Activated CD4-positive, alpha-beta T cell treated with anti-CD3 and anti-CD28 coated beads, Interleukin-2, amount 50 U/mL, for 4 hours (primary cell): ENCODE measurements at places on chromosomes 11 and 22.

DNA sequence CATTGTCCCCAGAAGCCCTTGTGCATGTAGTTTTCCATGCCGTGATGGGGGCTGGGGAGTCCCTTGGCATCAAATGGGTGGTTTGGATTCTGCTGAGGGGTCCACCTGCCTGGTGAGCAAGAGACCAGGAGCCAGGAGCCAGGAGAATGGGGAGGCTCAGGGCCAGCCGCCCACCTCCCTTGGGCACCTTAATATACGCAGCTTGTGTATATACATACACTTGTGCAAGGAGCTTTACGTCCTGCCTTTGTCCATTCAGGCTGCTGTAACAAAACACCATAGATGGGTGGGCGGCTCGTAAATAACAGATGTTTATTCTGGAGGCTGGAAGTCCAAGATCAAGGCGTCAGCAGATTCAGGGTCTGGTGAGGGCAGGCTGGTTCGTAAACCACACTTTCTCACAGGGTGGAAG is 62.5 kb downstream of the SMIM38 start:
- no peak for DNase-seq

- DNase-seq: no peak
These were observed 113.0 kb downstream of the ATXN10 start for GRCh38 chr22:45784357-45785277.

GRCh38 chr11:2329551-2329950 is 27.7 kb downstream of the TSPAN32 start:
- no peak for DNase-seq

- DNase-seq: no peak
These were observed 77.0 kb upstream of the DDI1 start for GRCh38 chr11:103959279-103959942.

GRCh38 chr22:43435851-43436811 is 24.3 kb downstream of the MPPED1 start:
- no peak for DNase-seq

DNA sequence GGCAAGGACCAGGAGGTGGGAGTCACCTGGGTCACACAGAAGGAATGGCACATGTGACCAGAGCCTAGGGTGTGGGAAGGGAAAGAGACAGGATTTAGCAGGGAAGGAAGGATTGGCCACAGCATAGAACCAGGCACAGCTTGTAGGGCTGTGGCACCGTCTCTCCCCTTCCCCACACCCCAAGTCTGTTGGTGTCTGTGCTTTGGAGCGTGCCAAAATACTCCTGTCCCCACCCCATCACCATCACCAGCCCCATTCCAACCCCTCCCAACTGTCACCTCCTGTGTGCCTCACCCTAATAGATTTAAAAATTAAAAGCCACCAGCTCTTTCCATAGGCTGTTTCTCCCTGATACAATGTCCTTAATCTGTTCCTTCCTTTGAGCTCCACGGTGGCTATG is 18.2 kb downstream of the SGSM1 start:
- no peak for DNase-seq

DNA sequence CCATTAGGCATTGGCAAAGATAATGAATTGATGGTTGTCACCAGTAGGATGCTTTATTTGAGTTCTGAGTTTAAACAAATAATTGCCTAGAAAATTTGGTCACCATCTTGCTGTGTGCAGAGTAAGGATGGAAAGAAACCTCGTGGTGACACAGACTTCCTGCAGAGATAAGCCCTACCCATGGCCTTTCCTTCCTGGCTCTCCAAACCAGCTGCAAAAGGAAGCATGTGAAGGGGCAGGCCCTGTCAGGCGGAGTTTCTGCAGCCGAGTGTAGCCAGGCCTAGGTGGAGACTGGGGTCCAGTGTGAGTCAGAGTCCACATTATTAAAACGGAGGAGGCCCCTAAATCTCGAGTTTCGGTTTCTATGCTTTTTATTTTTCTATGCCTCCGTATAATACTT is 83.1 kb upstream of the ADSL start:
- no peak for DNase-seq

DNA sequence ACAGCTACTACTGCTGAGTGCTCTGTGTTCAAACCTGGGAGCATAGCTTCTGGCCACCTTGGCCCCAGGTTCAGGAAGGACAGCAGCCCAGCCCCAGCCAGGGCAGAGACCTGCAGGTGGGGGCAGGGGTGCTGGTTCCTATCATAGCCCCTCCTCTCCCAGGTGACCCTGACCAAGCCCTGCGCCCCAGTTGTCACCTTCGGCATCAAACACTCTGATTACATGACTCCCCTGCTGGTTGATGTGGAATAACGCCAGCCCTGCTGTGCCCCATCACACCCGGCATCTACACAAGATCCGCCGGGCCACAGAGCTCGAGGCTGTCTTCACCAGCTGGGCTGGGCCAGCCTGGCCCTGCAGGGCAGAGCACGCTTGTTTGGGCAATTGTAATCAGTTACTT is 6.9 kb downstream of the SCGB1C1 start:
- no peak for DNase-seq

- no peak for DNase-seq
These were observed 7.3 kb downstream of the CABP7 start for GRCh38 chr22:29727131-29727523.

DNA sequence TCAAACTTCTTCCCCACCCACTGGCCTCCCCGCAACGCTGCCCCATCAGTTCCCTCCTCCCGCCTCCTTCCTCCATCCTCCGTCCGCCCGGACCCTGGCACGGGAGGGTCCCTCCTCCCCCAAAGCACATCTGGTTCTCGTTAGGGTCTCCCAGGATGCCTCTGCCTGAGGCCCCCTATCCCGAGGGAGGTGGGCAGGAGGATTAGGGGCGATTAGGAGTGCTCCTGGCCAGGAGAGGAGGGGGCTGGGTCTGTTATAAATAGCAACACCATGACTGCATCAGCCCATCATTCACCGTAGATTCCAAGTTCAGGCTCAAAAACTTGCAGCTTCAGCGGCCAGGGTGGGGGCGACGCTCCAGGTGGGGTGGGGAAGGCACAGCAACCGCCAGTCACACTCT is 10.4 kb downstream of the MYRF start:
- no peak for DNase-seq

DNA sequence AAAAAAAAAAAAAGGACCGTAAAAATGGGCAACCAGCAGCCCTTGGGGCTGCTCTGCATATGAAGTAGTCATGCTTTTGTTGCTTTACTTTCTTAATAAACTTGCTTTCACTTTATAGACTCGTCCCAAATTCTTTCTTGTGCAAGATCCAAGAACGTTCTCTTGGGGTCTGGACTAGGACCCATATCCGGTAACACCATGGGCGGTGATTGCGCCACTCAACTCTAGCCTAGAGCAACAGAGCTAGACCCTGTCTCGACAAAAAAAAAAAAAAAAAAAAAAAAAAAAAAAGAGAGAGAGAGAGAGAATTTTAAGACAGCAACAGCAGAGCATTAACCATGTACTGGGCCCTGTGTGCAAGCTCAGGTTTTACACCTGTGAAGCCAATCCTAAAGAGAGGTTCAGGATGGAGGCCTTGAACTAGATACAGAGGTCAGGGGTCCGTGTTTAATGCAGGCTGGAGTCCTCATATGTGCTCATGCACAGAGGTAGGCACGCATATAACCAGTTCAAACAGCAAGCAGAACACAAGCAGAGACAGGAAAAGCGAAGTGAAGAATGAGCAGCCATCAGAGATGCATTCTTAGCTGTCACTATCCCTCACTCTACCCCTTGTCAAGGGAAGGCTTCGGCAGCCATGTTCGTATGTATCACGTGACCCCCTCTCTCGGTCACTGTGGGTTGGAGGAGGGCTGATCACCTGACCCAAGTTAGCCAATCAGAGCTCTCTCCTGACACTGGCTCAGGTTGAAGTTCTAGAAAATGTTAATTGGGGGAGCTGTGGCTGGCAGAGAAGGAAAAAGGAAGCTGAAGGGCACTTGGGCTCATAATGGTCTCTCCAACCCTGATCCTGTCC is 16.7 kb upstream of the SYT12 start:
- no peak for DNase-seq

GRCh38 chr11:95699631-95700470 is 89.7 kb downstream of the FAM76B start:
- no peak for DNase-seq

DNA sequence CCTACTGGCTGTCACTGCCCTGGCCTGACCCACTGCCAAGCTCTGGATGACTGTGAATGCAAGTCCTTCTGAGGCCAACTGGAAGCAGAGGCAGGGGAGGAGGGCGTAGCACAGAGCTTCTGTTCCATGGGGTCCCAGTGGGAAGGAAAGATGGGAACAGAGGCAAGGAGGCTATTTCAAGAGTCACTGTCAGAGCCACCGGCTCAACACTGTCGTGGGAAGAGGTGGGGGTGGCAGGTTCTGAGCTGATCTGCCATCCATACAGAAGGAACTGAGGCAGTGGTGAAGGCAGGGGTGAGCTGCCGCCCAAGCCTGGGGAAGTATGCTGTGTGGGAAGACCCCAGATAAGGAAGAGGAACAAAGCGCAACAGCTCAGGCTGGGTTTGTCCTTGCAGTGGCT is 54.7 kb downstream of the SGSM3 start:
- DNase-seq: no peak

- DNase-seq: no peak
These were observed 20.4 kb downstream of the ZNRF3 start for GRCh38 chr22:28903729-28904128.

DNA sequence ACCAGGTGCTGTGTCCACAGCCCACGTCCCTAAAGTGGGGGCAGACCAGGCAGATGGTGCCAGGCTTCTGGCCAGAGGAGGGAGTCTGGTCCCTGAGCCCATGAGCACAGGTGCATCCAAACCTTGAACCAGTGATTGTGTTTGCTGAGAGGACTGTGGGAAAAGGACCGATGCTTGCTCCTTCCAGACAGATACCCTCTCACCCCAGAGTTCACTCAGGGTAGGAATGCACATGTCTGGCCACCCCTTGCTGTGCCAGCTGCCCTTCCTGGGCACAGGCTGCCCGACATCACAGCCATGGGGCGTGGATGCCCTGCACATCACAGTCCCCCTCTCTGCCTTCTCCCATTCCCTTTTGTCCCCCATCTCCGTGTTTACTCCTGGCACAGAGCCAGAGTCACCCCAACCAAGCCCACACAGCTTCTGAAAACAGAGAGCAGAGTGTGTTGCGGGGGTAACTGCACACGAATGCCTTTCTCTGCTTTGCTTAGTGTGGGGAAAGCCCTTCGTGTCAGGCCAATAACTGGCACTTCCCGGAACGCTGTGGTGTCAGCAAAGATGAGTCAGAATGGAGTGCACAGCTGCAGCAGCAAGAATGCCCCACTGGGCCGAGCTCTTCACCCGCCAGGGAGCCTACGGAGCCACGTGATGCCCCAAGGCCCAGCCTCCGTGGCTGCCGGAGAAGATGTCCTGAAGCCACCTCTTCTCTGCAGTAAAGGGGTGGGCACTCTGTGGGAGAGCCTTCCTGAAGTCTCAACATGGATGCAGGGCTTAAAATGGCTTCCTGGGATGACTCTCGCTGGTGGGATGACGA is 7.6 kb downstream of the CARS1 start:
- peak; percentile 64 for DNase-seq

DNA sequence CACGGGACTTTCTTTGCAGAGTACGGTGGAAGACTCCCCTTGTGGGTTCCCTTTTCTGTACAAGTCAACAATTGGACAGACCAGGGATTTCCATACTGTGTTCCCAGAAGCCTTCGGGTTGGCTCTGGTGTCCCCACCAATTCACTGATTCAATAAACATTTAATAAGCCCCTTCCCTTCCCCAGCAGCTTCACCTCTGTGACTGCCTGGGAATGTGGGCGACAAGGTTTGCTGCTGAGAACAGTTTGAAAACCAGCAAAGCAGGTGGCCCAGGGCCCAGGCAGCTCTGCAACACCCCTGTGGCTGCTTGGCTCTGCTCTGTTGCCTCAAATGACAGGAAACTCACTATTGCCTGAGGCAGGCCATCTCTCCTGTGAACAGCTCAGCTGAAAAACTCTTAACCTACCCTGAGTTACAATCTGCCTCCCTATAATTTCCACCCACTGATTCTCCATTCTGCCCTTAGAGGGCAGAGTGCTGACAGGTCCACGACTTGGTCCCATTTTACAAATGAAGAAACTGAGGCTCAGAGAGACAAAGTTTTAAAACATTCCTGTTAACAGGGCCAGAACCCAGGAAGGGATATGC is 10.4 kb downstream of the ADORA2A start:
- DNase-seq: no peak
